NCI-H146 (cell line): ENCODE measurements at places on chromosomes 2 and 18.
A peak's percentile ranks its signal among the peaks of the same experiment; 100 is the strongest.

GRCh38 chr2:227592694-227593387 lies 5.9 kb upstream of the SCYGR2 start:
- no peak for DNase-seq

- DNase-seq = no peak
Observed at GRCh38 chr2:204486321-204486720, 59.0 kb upstream of the PARD3B start.

DNA sequence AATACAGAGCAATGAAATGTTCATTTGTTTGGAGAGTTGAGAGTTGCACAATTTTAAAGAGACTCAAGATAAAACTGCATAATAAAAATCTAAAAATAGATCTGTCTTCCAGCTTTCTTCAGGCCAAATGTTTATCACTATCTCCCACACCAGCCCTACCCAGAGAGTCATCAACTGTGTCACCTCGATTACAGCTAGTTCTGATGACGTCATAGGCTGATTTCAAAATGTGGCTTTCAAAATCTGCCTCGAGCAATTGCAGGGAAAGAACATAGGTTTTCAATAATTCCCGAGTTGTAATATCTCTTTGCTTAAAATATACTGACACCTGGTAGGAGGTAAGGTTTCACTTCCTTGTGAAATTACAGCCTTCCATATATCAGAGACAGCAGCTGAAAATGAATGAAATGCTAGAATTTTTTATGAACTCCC lies 677.6 kb upstream of the ID2 start:
- DNase-seq = no peak

GRCh38 chr2:238330391-238330790 lies 10.1 kb downstream of the TRAF3IP1 start:
- DNase-seq = no peak

- DNase-seq = no peak
Observed at GRCh38 chr2:138877421-138877820, 97.2 kb upstream of the NXPH2 start.

GRCh38 chr2:11279398-11279797 lies 65.0 kb downstream of the ROCK2 start:
- DNase-seq = no peak

- DNase-seq = peak; percentile 77
Observed at GRCh38 chr2:7508296-7508943, 591.2 kb downstream of the RNF144A start.

- DNase-seq = no peak
Observed at GRCh38 chr2:237223201-237223861, 137.6 kb downstream of the COPS8 start.

DNA sequence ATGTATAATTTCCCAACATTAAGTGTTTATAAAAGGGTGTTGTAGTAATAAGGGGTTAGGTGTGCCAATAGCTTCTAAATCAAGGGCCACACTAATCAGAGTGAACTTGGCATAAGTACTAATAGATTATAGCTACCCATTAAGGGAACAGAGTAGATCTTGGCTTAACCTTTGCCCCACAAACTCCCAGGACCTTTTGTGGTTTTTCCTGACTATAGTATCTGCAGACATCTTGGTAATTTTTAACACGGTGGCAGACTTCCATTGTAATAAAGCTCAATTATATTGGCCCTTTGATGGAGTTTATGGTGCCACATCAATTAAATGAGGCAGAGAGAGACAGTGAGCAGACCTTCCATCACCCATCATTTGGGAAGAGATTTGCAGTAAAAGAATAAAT lies 358.5 kb upstream of the HNRNPA3 start:
- DNase-seq = no peak

GRCh38 chr2:20667531-20668401 lies 822 bp downstream of the GDF7 start:
- peak; percentile 19 for DNase-seq

GRCh38 chr2:2876331-2877221 lies 501.0 kb downstream of the EIPR1 start:
- DNase-seq = no peak

- no peak for DNase-seq
Observed at GRCh38 chr2:1495676-1496358, 82.6 kb downstream of the TPO start.

GRCh38 chr2:29080886-29081743 lies 6.8 kb upstream of the PCARE start:
- no peak for DNase-seq

DNA sequence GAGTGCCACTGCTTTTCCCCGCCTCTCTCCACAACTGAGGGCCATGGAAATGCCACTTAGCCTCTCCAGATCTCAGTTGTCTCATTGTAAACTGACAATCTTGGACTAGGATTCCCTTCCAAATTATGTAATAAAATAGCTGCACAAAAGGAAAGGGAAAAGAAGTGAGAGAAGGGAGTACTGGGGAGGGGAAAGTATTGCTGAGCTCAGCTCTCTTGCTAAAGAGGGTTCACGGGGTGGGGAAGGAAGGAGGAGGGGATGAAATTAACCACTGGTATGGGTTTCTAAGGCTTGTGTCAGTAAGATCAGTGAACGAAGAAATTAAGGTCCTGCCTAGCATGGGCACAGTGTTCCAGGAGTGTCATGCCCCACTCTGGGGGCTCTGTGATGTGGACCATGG lies 417.3 kb downstream of the TGIF1 start:
- DNase-seq = no peak

- DNase-seq = no peak
Observed at GRCh38 chr18:80191264-80191663, 56.0 kb downstream of the PARD6G start.

DNA sequence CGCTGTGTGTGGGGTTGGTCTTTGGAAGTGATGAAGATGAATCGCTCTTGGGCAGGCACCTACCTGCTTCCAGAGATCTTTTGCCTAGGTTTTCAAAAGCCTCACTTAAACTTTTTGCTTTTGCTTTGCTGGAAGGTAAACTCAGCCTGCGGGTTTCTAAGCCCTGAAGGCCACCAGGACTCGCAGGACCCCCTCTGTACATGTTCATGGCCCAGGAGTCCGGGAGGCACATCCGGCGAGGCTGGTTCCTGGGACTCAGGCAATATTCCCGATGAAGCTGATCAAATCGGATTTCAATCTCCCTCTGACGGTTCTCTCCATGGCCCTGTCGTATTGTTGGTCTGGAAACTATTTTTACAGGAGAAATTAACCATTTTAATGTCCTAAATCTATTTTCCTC lies 13.2 kb downstream of the HJURP start:
- DNase-seq = no peak

DNA sequence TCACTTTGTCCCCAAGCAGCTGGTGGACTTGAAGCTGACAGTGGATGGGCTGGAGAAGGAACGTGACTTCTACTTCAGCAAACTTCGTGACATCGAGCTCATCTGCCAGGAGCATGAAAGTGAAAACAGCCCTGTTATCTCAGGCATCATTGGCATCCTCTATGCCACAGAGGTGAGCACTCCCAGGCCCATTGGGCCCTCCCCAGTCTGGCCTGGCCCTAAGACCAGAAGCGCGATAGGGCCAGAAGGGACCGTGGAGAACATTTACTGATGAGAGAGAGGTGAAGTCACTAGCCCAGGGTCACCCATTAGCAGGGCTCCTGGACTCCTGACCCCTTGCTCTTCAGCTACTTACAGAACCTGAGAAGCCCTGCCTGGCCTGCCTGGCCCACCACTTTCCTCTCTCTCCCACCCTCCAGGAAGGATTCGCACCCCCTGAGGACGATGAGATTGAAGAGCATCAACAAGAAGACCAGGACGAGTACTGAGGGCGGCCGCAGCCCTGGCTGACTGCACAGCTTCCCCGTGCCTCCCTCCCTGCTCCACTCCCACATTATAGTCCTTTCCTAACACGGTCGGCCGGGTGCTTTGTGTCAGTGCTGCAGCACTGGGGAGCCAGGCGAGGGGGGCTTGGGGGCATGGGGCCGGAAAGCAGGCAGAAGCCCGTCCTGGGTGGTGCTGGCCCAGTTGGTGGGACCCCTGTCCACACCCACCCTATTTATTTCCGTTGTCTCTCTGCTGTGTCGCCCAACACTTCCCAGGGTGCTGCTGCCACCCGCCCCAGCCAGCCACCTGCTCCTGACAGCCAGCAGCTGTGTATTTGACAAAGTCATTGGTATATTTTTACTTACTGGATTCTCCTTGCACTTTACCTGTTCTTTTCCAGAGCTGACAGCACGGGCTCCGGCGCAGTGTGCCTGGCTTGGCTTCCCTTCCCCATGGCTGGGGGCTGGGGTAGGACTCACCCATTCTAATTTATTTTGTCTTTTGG lies 6.6 kb upstream of the TMEM214 start:
- no peak for DNase-seq

DNA sequence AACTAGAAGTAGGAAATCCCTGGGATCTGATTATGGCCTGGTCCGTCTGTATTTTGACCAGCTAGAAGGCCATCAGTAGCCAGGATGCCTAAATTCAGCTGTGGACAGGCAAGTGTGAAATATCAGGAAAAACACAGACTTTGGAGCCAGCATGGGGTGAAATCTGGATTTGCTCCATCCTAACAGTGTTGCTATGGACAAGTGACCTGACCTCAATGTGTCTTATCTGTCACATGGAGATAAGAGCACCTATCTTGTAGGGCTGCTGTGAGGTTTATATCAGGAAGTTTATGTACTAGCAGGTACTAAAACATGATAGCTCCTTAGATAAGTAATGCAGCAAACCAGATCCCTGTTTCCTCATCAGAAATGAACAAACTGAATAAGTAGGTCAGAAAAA lies 460.4 kb downstream of the STK39 start:
- no peak for DNase-seq

DNA sequence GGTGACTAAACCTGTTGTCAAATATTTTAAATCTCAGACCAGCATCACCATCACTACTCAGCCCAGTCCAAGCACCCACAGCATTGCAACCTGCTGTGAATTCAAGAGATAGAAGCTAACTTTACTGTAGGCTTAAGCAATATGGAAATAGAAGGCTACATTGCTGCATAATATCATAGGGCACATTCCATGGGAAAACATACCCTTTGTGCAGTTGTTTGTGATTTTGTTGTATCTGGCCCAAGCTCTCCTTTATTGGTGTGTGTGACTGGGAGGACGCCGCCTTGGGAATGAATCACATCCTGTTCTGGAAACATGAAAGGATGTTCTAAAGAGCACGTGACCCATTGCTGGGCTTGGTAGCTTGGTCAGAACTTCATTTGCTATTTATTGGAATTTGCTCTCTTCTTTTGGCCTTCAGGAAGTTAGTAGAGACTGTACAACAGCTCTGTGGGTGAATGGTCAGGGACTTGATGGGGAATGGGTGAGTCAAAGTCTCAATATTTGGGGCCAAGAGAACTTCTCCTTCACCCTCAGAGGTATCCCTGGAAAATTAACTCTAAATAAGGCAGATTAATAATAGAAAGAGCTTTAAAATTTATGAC lies 106.8 kb upstream of the SERPINE2 start:
- DNase-seq = no peak

DNA sequence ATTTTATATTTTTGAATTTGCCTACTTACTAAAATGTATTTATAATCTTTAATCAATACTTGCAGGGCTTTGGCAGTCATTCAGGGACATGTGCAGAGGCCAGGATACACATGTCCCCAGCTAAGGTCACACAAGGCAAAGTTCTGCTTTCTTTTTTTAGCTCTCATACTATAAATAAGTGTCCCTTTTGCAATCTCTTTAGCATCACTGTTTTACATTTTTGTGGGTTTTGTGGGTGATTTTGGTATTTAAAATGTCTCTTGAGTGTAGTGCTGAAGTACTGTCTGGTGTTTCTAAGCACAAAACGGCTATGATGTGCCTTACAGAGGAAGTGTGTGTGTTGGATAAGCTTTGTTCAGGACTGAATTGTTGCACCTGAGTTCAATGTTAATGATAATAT lies 309.0 kb upstream of the GULP1 start:
- no peak for DNase-seq

- no peak for DNase-seq
Observed at GRCh38 chr2:86054535-86055082, 51.1 kb downstream of the POLR1A start.

DNA sequence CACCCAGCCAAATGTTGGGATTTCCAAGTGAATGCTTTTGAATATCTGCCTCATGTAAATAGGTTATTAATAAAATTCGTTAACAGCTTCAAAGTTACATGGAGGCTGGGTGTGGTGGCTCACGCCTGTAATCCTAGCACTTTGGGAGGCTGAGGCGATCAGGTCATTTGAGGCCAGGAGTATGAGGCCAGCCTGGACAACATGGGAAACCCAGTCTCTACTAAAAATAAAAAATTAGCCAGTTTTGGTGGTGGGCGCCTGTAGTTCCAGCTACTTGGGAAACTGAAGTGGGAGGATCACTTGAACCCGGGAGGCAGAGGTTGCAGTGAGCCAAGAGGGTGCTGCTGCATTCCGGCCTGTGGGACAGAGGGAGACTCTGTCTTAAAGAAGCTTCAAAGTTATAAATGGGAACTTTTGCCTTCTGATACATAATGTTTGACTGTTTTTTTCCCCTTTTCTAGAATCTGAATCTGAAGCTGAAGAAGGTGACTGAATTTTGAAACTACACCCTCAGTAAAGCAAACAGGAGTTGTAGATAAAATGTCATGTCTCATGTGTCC lies 10.1 kb downstream of the BZW1 start:
- DNase-seq = no peak

DNA sequence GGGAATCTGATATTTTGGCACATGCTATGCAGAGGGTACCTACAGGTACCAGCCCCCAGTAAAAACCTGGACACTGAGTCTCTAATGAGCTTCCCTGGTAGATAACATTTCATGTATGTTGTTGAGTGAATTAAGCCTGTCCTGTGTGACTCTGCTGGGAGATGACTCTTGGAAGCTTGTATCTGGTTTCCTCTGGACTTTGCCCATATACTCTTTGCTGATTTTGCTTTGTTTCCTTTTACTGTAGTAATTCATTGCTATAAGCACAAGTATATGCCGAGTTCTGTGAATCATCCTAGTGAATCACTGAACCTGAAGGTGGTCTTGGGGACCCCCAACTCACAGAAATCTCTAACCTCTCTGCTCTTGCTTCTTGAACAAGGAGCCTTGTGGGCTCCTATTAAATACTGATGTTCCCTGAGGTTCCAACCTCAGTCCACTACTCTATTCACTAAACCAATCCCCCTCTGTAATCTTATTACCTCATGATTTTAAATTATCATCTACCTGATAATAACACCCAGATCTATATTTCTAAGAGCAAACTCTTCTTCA lies 94.3 kb upstream of the WDSUB1 start:
- DNase-seq = no peak

DNA sequence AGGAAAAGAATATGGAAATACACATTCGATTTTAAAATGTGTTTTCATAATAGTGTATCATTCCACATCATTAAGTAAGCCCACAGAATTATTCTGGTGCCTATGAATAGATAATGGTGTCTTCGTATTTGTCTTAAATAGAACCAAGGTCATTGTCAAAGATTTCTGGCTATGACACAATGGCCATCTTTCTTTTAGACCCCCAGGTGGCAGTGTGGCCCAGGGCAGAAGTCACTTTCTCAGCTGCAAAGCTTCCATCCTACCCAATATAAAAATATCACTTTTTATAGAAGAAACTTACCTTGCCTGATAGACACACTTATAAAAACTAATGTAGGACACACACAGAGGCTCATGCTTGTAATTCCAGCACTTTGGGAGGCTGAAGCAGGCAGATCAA lies 57.5 kb downstream of the ZRANB3 start:
- DNase-seq = peak; percentile 43

DNA sequence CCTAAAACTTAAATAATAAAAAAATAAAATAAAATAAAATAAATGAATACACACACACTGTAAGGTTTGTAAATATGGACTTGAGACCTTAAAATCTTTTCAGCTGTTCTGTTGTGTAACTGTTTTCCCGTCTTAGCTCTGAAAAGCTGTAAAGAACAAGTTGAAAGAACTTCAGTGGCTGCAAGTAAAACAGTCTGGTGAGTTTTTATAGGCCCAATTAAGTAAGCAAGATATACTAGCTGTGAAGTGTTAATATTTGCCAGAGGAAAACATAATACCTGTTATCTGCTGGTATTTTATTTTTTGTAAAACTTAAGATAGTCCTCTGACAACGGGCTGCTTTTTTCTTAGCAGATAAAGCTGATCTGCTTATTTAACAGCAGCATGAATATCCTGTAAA lies 176.9 kb upstream of the NRP2 start:
- no peak for DNase-seq
